Omental fat pad (tissue), 4 donors: ENCODE measurements at places on chromosomes 13 and 19. TPM values are rescaled to one million over a fixed set of nuclear protein-coding genes. Genes with fewer than 3 reads are reported as not detected.

DNA sequence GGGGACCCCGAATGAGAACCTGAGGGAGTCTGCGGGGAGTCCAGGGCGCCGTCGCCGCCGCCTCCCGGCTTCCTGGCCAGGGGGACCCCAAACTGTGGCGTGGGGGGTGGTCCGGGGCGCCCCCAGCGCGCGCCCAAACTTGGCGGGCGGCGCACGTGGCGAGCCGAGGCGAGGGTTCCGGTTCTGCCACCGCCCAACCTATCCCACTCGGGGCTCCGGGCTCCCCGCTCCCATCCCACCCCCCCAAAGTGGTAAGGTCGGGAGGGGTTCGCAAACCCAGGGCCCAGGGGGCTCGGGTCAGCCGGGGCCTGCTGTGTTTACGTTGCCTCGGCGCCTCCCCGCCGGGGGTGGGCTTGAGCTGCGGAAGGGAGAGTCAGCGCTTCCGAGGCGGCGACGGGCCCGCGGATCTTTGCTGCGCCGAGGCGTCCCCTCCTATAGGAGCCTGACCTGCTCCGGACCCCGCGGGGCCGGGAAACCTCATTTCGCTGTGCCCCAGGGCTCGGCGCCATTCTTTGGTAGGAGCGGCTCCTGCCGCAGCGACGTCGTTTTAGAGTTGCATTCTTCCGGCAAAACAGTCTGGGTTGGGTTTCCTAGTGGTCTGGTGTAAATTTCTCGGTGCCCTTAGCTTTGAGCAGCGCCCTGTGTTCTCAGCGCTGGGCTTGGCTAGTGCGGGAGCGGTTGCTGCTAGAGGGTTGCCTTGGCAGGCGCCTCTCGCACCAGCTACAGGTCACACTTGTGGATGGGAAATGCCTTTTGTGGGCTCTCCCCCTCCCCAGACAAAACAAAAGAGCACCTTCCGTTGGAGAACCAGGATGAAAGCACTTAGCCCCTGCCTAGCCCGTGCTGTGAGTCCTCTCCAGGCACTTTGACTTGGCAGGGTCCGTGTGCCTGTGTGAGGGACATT is 1.2 kb downstream of the DAZAP1 start:
- DNase-seq, result no peak

DNA sequence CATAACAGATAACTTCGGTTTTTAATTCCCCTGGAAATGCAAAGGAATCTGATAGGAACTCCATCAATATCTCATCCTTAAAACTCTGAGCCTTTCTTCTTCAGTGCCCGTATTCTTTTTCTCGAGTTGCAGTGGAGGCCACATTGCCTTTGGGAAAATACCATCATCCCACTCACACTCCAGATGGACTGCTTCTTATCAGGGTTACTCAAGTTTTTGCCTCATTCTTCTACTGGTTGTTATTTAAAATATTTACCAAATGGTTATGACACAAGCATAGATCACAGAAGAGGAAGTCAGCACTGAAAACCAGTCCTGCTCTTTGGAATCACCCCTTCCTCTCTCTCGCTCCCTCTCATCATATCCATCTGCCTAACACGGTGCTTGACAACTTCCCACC is 1020.5 kb upstream of the SLC10A2 start:
- DNase-seq, result no peak

DNA sequence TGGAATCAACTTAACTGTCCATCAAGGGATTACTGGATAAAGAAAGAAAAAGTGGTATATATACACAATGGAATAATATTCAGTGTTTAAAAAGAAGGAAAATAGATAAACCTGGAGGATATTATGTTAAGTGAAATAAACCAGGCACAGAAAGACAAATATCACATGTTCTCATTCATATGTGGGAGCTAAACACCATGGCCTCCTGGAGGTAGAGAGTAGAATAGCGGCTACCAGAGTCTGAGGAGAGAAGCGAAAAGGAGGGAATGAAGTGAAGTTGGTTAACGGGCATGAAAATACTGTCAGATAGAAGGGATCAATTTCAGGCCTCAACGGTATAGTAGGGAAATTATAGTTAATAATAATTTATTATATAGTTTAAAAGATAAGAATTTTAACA is 147.5 kb upstream of the OBI1 start:
- DNase-seq, result no peak

GRCh38 chr13:53167561-53167960 is 138.9 kb downstream of the OLFM4 start:
- no peak for DNase-seq

GRCh38 chr19:2618611-2619010 is 83.9 kb downstream of the GNG7 start:
- DNase-seq, result no peak

GRCh38 chr13:102495663-102496062 is 93.8 kb upstream of the FGF14 start:
- no peak for DNase-seq

DNA sequence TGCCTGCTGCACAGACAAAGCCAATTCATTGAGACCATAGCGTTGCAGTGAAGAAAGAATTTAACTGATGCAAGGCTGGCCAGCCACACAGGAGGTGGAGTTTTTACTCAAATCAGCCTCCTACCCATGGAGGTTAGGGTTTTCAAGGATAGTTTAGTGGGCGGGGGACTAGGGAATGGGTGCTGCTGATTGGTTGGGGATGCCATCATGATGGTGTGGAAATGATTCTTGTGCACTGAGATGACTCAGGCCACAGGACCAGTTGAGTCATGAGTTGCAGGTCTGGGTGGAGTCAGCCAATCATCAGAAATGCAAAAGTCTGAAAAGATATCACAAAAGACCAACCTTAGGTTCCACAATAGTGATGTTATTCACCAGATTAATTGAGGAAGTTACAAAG is 359.6 kb downstream of the FOXO1 start:
- no peak for DNase-seq

DNA sequence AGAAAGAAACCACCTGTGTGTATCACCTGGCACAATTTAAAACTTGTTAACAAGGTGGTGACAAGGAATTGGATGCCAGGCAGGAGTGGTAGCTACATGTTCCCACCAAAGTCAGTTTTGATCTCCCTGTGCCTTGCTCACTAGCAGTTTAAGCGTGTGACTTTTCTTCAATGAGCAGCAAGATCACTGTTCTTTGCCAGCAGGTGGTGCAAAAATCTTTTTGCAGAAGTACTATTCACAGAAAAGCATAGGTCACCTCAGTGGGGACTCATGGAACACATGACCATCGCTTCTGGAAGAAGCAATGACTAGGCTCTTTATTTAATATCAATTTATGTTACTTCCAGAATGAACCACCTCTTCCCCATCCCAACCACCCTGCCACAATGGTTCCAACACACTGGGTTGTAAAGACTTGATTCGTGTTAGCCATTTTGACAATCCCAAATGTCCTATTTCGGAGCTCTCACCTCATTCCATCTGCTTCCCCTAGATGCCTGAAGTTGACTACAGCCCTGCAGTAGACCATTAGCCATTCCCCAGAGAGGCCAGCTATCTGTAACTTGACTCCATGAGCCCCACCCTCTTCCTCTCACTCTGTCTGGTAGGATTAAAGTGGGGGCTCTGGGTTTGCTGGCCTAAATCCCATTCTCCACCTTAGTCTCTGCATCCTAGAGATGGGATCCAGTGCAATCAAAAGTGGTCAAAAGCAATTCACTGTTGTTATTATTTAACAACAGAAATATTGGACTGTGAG is 59.1 kb upstream of the TNFRSF19 start:
- no peak for DNase-seq

DNA sequence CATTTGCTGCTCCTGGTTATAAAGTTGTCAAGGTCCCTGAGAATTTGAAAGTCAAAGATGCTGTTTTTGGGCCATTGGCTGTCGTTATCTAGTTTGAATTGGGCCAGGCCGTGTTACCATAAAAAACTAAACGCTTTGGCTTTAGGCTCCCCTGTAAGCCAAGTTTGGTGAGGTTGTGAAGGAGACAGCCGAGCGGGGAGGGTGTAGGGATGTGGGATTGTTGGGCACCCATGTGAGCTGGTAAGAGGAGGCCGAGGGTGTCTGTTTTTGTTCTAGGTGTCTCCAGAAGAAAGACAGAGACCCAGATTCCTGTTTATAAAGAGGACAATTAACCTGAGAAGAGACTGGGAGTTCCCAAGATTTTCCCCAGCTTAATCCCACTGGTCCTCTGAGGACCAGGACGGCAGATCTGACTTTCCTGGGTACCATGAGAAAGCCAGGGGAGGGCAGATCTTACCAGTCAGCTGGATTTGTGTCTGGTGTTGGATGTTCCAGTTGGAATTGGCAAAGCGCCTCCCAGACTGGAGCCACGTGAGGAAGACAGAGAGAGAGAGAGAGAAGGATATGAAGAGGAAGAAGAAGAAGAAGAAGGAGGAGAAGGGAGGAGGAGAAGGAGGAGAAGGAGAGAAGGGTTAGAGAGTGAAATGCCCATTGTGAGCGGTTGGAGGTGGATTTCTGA is 25.1 kb downstream of the TMEM255B start:
- DNase-seq, result no peak

DNA sequence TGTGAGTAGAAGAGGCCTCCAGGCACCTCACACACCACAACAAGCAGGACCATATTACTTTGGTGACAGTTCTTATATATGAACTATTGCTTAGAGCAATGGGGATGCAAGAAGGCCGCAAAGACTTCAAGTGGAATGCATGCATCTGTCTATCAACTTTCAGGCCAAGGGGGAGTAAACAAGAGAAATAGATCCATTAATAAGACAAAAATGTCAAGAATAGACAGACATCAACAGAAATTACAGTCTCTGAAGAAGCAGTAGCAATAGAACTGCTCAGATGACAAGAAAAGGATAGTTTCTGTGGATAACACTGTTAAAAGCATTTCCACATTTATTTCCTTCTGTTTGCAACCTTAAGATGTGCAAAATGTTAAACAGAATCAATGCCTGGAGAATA is 1057.7 kb downstream of the UQCRFS1 start:
- no peak for DNase-seq

DNA sequence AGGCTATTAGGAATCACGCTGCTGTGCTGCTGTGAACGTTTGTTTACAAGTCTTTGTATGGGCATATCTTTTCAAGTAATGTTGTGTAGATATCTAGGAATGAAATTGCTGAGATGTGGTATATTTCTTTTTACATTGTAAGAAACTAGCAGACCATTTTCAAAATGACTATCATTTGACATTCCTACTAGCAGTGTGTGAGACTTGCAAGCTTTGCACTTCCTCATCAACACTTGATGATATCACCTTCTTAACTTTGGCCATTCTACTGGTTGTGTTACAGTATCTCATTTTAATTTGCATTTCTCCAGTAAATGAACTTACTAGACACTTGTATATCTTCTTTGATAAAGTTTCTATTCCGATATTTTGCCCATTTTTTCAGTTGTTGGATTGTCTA is 12.1 kb downstream of the METTL21C start:
- DNase-seq, result no peak

GRCh38 chr13:71712988-71713653 is 153.9 kb downstream of the DACH1 start:
- DNase-seq, result no peak

DNA sequence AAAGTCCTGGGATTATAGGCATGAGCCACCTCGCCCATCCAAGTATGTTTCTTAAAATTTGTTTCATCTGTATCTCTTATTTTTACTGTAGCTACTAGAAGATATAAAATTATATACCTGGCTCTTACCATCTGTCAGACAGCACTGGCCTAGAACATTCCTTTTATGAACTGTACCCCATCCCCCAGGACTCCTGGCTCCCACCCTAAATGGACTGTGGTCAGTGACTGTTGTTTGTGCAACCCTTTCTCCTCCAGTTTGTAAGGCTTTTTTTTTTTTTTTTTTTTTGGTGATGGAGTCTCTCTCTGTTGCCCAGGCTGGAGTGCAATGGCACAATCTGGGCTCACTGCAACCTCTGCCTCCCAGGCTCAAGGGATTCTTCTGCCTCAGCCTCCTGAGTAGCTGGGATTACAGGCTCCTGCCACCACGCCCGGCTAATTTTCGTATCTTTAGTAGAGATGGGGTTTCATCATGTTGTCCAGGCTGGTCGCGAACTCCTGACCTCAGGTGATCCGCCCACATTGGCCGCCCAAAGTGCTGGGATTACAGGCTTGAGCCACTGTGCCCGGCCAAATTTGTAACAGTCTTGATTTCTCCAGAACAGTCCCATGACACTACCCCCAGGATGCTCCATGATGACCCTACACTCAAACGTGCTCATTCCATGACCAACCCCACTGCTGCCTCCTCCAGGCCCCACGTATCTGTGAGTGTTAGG is 2.5 kb downstream of the NDUFA3 start:
- no peak for DNase-seq

- DNase-seq, result no peak
Measured at GRCh38 chr19:51587264-51588191, 16.4 kb downstream of the ZNF175 start.

- DNase-seq, result no peak
Measured at GRCh38 chr19:7638802-7639465, 2.0 kb downstream of the STXBP2 start.

DNA sequence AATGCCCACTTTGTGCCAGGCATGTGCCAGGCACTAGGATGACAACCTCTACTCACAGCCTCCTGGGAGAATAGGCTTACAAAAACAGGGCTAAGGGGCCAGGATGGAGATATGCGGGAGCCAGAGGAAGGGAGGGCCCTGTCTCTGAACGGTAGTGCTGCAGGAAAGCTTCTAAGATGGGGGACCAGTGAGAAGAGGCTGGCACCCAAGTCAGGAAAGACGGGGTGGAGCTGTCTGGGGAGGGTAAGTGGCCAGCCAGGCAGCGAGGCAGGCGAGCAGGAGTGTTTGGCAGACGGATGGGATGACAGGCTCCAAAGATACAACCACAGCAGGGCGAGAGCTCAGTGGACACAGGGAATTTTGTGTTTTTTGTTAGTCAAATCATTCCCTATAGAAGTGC is 44.7 kb upstream of the GPI start:
- no peak for DNase-seq

DNA sequence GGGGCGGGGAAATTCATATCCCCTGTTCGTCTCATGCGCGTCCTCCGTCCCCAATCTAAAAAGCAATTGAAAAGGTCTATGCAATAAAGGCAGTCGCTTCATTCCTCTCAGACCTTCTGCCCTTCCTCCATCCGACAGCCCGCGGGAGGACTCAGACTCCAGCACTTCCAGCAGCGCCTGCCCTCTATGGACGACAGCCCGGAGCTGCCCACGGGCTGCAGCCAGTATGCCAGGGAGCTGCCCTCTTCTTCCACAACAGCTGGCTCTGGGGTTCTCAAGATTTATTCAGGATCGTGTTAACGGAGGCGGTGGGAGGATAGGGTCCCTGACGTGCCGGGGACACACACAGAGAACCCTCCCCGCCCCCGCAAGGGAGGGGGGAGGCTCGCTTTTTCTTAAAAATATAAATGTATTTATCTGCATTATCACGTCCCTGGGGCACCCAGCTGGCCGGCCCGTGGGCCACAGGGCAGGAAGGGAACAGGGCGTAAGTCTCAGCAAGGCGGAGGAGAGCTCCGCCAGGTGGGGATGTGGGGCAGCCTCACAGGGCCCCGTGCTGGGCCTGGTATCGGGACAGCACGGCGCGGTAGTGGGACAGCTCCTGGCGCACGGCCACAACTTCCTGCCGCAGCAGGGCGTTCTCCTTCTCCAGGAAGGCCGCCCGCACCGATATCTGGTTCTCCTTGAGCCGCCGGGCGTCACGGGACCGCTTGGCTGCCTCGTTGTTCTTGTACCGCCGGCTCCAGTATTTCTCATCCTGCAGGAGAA is 6.7 kb downstream of the DBP start:
- DNase-seq, result no peak

Gene KIR2DL3
- total RNA-seq, result not detected

Gene CAPNS1
- 235 TPM for total RNA-seq

Gene PLVAP
- total RNA-seq, result 39.7 TPM

Gene RFPL4A
- not detected for total RNA-seq

Gene ZNF544
- 26.4 TPM for total RNA-seq
